ENCODE measurements at places on chromosomes 11 and 22. TPM values are rescaled to one million over a fixed set of nuclear protein-coding genes. Genes with fewer than 3 reads are reported as not detected.

DNA sequence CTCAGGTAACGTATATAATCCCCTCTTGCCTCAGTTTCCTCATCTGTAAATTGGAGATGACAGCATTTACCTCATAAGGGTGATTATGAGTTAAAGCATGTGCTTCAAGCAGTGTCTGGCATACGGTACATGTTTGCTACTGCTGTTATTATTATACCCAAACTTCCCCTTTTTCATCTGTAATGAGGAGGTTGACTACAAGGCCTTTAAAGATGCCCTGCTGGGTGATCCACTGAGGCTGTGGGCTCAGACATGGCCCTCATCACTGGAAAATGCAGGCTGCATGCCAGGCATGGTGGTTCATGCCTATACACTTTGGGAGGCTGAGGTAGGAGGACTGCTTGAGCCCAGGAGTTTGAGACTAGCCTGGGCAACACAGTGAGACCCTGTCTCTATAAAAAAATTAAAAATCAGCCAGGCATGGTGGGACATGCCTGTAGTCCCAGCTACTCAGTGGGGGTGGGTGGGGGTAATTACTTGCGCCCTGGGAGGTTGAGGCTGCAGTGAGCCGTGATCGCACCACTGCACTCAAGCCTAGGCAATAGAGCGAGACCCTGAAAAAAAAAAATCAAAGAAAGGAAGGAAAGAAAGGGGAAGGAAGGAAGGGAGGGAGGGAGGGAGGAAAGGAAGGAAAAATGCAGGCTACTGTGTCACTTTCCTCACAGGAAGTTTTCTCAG is 4.3 kb downstream of the PIK3IP1 start:
- H3K36me3 ChIP-seq, result no peaks in the 10 kb centered on the region
- H3K4me3 ChIP-seq, result no peak overlapping the region
- no peaks in the 10 kb centered on the region for H3K27me3 ChIP-seq
- peak overlapping the region; percentile 92 for H3K27ac ChIP-seq
- no peak for DNase-seq
- peaks cover 5% of the 10 kb centered on the region for H3K4me1 ChIP-seq

- DNase-seq, result no peak
- no peaks in the 10 kb centered on the region for H3K36me3 ChIP-seq
- H3K27ac ChIP-seq, result no peak overlapping the region
- no peaks in the 10 kb centered on the region for H3K4me1 ChIP-seq
- H3K27me3 ChIP-seq, result no peaks in the 10 kb centered on the region
These were observed 6.6 kb downstream of the PITPNM1 start for GRCh38 chr11:67498544-67498972.

DNA sequence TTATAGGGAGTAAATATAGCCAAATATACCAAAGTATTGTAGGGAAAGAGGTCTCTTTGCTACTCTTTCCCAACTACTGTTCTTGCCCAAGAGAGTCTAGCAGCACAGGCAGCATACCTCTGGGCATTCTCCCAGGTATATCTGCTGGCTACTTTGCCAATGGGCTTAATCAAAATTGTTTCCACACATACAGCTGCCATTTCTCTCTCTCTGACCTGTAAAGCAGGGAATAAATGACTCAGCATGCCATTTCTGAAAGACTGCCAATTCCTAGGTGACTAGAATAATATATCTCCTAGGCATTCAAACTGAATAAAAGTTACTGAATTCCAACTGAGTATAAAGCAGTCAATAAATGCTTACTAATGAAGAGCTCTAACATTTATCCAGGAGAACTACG is 44.6 kb downstream of the RDX start:
- no peaks in the 10 kb centered on the region for H3K27me3 ChIP-seq
- H3K4me1 ChIP-seq, result no peaks in the 10 kb centered on the region
- no peaks in the 10 kb centered on the region for H3K36me3 ChIP-seq

DNA sequence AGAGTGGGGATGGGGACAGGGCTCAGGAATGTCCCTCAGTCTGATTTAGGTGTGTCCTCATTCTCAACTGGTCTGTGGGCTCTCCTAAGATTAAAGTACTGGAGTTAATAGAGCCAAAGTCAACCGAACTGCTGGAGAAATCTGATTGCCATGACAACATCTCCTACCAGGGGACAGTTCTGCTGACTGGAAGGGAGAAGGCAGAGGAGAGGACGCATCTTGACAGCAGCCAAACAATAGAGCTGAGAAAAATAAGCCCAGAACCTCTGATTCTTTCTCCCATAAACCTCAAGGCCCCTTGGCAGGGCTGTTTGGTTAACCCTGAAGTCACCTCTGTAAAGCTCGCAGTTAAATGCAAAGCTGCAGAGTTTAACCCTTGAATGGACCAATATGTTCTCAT is 2.8 kb downstream of the KCTD14 start:
- H3K4me1 ChIP-seq, result no peaks in the 10 kb centered on the region
- H3K27me3 ChIP-seq, result no peaks in the 10 kb centered on the region
- H3K4me3 ChIP-seq, result no peak overlapping the region
- H3K27ac ChIP-seq, result no peak overlapping the region

CTSD gene
- total RNA-seq, result 89.9 TPM

Data from uterus (tissue), 4 donors.